ENCODE measurements at places on chromosomes 7 and 10.

- no peak for DNase-seq
Measured at GRCh38 chr7:50552139-50552538, 13.1 kb downstream of the DDC start.

GRCh38 chr7:118626739-118627138, 402.2 kb downstream of the ANKRD7 start:
- DNase-seq: no peak

- no peak for DNase-seq
Measured at GRCh38 chr10:112907893-112908292, 42.2 kb upstream of the TCF7L2 start.

- DNase-seq: peak; percentile 29
Measured at GRCh38 chr7:105389088-105389650, 448 bp upstream of the SRPK2 start.

- DNase-seq: no peak
Measured at GRCh38 chr10:99234791-99235657, 628 bp downstream of the HPSE2 start.
